ENCODE measurements at places on chromosomes 2 and 18. TPM values are rescaled to one million over a fixed set of nuclear protein-coding genes. Genes with fewer than 3 reads are reported as not detected.

- no peak for DNase-seq
Observed at GRCh38 chr2:180219491-180219890, 212.4 kb upstream of the CWC22 start.

GRCh38 chr18:13500227-13500865 is 226.0 kb downstream of the FAM210A start:
- DNase-seq = no peak

GRCh38 chr18:76349067-76349715 is 145.9 kb downstream of the ZNF516 start:
- DNase-seq = peak; percentile 73

DNA sequence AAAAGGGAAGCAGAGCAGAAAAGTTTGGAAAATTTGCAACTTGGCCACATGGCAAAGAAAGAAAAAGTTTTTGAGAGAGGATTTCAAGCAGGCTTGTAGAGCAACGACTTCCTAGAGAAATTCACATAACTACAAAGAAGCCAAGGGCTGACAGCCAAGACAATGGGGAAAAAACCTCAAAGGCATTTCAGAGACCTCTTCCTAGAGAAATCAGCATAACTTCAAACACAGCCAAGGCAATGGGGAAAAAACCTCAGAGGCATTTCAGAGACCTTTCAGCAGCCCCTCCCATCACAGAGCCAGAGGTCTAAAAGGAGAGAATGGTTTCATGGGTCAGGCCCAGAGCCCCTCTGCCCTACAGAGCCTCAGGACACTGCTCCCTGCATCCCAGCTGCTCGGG is 7.2 kb downstream of the ADI1 start:
- DNase-seq = no peak

DNA sequence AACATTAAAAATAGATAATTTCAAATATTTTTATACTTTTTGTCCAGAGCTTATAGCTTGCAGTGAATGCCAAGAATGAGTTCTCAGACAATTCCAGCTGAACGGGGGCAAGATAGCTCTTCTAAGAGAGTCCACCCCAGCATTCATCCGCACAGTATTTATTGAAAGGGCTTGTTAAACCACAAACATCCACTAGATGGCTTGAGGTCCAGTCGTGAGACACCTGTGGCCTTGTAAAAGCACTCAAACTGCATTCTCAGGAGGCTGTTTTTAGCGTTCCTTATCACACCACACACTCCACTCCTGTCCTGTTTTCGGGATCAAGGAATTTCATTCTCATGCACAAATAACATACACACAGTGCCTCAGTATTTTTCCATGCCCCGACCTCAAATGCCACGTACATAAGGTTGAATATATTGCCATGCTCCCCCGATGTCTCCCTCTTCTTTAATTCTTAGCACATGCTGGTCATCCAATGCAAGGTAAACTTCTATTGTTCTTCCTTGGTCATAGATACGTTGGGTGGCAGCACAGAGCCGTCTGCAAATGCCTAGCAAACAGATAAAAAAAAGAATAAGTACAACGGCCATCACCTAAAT is 47.4 kb downstream of the DNAJC10 start:
- DNase-seq = peak; percentile 66

- no peak for DNase-seq
Observed at GRCh38 chr2:158138255-158138654, 36.6 kb downstream of the UPP2 start.

- no peak for DNase-seq
Observed at GRCh38 chr18:26057344-26057773, 33.1 kb downstream of the SS18 start.

GRCh38 chr2:47083005-47083404 is 72.1 kb downstream of the STPG4 start:
- no peak for DNase-seq

DNA sequence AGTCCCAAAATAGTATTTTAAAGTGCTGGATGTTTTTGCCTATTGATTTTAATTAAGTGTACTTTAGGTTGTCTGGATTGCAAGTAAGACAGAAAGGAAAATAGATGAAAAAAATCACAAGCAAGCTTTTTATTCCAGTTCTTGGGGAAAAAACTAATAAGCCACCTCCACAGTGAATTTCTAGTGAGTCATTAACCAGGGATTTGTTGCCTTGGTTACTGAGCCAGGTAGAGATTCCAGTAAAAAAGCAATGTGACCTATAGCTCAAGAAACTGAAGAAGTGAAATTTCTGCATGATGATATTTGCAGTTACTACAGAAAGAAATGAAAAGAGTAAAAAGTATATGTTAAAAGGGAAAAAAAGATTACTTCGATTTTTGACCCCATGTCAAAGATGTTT is 160.6 kb downstream of the METTL4 start:
- DNase-seq = no peak

DNA sequence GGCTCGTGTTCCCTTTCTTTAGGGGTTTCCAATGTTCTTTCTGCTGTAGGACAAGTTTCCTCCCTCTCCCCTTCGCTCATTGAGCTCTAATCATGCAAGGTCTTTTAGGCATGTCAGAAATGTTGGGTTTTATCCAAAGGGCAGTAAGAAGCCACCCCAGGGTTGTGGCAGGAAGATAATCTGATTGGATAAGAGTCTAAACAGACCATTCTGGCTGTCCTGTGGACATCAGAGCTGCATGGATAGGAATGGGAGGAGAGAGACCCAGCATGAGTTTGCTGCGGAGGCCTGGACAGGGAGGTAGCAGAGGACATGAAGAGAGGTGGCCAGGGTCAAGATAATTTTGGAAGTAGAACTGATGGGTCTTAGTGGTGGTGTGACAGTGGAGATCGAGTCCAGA is 88.2 kb downstream of the ACKR3 start:
- DNase-seq = no peak

- no peak for DNase-seq
Observed at GRCh38 chr2:119433636-119434327, 2.1 kb downstream of the TMEM37 start.

GRCh38 chr2:96414161-96414710 is 78.7 kb downstream of the NCAPH start:
- no peak for DNase-seq

GRCh38 chr2:136665736-136666135 is 99.6 kb upstream of the THSD7B start:
- no peak for DNase-seq

DNA sequence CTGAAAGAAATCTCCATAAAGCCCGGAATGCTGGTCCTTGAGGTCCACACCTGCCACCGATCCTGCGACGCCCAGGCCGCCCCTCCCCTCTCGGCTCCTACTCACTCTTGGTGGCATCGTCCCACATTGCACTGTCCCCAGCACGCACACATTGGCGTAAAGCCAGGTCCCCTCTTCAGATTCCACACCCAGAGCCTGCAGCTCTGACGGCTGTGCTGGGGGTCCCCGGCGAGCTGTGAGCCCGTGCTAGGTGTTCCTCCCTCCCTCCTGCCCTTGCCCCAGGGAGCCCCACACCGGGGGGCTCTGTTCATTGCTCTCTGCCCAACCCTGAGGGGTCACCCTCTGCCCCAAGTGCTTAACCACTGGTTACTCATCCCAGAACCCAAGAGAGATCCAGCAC is 8.5 kb downstream of the TPO start:
- no peak for DNase-seq

DNA sequence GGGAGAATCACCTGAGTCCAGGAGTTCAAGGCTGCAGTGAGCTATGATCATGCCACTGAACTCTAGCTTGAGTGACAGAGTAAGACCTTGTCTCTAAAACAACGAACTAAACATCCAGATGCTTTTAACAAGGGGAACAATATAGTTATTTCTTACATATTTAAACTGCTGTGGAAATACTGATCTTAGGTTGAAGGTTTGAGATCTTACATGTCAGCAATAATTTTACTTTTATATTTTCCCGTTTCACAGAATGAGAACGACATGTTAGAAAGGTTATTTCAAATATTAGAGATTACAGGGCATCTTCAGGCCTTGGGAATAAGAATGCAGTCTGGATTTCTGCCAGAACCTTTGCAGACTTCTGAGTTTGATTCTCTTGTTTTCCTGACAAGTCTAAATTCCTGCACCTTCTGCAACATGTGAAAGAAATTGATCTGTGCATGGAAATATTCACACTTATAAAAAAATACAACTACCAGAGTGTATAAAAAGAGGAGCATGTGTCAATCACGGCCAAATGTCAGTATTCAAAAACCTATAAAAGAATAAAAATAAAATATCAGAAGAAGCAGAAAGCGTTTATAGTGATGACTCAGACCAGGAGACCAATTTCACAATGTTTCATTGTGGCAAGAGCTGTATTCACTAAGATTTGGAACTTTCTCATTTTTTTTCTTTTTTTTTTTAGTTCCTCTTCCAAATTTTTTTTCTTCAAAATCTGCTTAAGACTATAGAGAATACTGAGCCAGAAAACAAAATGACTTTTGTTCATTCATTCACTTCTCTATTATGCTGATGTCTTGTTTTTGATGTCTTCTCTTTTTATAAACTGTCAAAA is 29.6 kb downstream of the COLEC12 start:
- no peak for DNase-seq

- no peak for DNase-seq
Observed at GRCh38 chr2:135792401-135793150, 44.4 kb downstream of the LCT start.

GRCh38 chr2:84781942-84782716 is 98.8 kb downstream of the TRABD2A start:
- no peak for DNase-seq

DNA sequence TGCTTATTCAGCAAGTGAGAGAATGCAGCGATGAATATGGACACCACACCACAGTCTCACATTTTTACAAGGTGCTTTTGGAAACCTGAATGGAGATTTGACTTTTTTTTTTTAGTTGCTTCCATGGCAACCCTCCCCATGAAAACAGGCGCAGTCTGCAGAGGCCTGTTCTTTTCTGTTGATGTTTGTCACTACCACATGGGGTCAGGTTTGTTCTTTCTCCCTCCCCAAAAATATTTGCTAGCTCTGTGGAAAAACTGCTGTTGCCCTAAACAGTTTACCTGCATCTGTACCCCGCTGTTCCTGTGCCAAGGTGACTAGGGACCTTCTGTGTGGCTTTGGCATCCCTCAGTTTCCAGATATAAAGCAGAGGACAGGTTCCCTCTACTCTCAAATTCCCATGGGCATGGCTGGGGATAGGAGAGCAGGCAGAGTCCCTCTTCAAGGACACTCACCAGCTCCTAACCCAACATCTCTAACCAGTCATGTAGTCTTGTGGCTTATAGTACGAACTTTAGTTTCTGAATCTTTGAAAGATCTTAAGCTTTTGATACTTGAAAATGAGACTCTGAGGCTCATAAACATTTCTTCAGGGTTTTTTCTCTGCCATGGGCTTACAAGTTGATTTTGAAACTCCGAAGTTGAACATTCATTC is 14.7 kb upstream of the MAPRE2 start:
- DNase-seq = peak; percentile 40

DNA sequence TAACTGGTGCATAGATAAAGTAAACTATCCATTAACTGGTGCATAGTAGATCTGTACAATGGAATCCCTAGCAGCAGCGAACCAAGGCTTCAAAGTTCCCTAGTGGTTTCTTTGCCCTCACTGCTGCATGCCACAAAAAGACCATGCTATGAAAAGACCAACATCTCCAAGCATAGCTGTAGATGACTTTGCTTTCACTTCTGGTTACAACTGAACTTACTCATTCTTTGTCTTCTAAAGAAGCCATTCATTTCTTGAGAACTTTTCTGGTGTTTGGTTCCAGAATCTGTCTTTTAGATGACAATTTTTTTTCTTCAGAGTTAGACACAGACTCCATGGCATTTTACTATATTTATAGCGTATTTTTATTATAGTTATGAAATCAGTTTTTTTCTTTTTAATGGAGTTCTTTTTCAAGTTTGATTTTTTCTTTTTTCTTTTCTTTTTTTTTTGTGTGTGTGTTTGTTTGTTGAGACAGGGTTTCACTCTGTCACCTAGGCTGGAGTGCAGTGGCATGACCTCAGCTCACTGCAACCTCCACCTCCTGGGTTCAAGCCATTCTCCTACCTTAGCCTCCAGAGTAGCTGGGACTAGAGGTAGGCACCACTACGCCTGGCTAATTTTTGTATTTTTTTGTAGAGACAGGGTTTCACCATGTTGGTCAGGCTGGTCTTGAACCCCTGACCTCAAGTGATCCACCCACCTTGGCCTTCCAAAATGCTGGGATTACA is 63.6 kb downstream of the SLC35F5 start:
- DNase-seq = no peak

GRCh38 chr2:198371921-198372543 is 567.6 kb downstream of the PLCL1 start:
- peak; percentile 91 for DNase-seq

DNA sequence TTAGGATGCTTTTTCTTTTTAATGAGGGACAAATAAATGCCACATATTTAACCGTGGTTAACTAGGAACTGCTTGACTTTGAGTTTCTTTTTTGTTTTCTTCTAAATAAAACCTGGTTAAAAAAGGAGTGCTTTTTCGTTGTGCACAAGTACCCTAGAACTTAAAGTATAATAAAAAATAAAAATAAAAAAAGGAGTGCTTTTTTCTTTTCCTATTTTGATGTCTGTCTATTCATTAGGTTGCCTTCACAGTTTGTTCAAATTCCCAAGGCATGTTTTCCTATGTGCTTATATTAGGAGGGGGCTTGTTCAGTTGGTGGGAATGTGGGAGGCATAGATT is 4.4 kb downstream of the FOSL2 start:
- no peak for DNase-seq

- DNase-seq = no peak
Observed at GRCh38 chr18:37242826-37243560, 322.6 kb downstream of the CELF4 start.

- DNase-seq = no peak
Observed at GRCh38 chr2:29469516-29469915, 354.3 kb downstream of the CLIP4 start.

GRCh38 chr18:58955738-58956137 is 91.1 kb downstream of the ZNF532 start:
- DNase-seq = no peak

DNA sequence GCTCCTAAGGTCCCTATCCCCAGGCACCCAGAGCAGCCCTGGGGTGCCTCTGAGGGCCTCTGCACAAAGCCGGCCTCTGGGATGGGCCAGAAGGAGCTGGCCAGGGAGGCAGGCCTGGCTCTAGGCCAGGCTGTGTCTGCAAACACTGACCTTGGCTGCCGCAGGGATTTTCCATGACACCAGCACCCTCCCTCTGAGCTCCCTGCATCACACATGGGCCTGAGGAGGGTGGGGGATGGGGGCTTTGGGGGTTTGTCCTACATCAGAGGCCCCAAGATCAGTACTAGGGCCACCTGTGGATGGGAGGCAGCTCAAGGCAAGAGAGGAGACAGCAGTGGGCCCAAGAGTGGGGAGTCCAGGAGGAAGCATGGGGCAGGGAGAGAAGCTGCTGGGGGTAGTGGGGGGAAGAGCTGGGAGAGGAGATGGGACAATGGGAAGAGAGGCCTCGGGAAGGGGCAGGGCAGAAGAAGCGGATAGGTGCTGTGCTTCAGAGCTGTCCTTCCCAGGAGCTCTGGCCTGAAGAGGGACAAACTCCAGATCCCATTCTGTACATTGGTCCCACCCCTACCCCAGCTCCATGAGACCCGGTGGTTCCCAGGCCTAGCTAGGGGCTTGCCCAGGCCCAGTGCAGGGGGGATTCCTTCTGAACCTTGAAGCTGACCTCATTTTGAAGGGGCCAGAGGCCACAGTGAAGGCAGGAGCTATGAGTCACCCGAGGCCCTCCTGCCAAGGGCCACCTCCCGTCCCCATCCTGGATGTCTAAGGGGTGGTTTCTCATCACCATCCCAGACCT is 28.0 kb downstream of the KCNK3 start:
- no peak for DNase-seq

The PID1 gene
- total RNA-seq = 0.95 TPM

The ZNF804A gene
- not detected for total RNA-seq

The ABCG5 gene
- total RNA-seq = 0.08 TPM

The LRRTM4 gene
- total RNA-seq = not detected

The PDCD1 gene
- total RNA-seq = not detected

The GPBAR1 gene
- total RNA-seq = not detected

The ELOA2 gene
- total RNA-seq = not detected

The ALPP gene
- total RNA-seq = not detected

The ANTXR1 gene
- 51.6 TPM for total RNA-seq
